NCI-H460 (cell line): ENCODE measurements at places on chromosomes 4 and X.

DNA sequence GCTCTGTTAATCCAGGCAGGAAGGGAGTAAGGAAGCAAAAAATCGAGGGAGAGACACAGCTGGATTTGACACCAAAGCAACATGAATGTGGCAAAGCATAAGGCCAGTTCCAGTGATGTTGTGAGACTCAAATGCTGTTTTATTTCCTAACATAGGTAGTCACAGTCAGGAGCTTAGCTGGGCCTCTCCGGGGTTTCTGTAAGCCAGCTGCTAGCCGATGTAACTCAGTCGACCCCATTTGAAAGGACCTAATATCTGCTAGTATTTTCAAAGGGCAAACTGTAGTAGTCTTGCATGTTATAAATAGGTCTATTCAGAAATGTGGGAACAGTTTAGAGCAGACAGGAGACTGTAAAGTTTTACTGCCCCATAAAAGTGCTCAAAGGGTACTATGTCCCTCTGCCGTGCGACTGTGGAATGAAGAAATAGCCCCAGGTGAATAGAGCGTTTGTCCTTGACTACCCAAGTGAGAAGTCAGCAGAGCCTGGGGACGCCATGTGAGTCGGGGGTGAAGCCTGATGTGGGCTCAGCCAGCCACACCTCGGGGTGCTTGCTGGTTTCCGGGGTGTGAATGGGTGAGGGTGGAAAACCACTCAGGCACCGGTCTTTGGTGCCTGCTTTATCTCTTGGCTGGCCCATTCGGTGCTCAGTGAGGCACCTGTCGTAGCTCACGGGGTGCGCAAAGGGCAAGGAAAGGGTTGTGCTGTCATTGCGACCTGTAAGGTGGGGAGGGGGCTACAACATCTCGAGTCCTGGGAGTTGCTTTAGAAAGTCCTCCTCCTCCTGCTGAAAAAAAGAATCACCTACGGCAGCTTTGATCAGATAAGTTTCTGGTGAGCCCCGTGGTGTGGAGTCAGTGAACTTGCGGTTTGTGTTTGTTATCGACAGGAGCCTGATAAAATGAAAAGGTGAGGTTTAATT is 745 bp downstream of the TRIM2 start:
- no peak for DNase-seq

GRCh38 chr4:53929955-53930798 is 134.2 kb downstream of the CHIC2 start:
- DNase-seq, result peak; percentile 59

DNA sequence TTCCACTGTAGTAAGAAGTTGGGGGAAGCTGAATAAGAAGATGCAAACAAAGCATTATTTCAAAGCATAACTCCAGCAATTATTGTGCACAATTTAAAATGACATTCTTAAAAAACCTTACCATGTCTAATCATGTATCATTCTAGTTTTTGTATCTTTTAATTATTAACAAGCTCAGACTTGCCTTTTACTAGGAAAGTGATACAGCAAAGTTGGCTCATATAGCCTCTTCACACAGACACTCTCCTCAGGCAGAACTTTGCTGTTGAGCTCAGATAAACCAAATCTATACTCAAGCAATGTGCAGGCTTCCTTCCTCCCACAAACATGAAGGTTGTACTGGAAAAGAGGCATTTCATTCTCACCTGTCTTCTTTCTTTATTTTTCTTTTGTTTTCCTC is 358.7 kb upstream of the EMCN start:
- DNase-seq, result no peak

DNA sequence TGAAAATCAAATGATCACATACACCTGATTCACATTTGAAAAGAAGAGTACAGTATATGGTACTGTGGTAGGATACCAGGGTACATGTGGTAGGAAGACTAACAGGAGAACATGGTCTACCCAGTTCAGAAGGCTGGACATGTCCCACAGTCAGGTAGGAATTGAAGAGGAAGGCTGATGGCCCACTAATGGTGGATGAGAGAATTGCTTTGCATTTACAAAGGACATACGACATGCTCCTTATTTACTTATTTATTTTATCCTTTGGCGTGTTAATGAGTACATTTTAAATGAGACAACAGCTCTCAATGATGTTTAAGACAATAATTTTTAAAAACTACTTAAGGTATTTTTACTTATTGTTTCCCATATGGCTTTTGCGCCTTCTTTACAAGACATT is 106.7 kb upstream of the BMP2K start:
- no peak for DNase-seq

DNA sequence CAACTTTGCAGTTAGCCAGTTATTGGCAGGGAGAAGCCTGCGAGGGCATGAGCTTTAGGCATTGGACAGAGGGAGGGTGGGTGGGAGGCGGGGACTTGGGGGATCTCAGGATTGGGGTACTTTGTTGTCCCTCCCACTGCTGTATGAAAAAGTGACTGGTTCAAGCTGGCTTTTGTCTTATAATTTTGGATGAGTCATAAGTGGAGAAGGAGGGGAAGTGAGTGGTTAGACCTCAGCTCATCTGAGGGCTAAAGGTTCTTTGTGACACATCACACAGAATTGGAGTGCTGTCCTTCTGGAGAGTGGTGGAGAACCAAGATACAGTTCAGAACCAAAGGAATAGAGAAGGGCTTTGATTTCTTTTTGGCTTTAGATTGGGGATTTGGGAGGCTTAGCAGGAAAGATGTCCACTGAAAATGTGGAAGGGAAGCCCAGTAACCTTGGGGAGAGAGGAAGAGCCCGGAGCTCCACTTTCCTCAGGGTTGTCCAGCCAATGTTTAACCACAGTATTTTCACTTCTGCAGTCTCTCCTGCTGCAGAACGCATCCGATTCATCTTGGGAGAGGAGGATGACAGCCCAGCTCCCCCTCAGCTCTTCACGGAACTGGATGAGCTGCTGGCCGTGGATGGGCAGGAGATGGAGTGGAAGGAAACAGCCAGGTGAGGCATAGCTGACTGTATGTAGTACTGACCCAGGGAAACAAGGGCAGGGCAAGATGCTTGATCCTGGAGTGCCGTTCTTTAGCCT is at the start of gene SLC4A4:
Gene SLC4A4, plus strand, starts transcription at position 175 of the 748 bp plus-strand sequence.
- DNase-seq, result no peak

- no peak for DNase-seq
These were observed 1112.7 kb downstream of the PDHA2 start for GRCh38 chr4:96952610-96953009.

DNA sequence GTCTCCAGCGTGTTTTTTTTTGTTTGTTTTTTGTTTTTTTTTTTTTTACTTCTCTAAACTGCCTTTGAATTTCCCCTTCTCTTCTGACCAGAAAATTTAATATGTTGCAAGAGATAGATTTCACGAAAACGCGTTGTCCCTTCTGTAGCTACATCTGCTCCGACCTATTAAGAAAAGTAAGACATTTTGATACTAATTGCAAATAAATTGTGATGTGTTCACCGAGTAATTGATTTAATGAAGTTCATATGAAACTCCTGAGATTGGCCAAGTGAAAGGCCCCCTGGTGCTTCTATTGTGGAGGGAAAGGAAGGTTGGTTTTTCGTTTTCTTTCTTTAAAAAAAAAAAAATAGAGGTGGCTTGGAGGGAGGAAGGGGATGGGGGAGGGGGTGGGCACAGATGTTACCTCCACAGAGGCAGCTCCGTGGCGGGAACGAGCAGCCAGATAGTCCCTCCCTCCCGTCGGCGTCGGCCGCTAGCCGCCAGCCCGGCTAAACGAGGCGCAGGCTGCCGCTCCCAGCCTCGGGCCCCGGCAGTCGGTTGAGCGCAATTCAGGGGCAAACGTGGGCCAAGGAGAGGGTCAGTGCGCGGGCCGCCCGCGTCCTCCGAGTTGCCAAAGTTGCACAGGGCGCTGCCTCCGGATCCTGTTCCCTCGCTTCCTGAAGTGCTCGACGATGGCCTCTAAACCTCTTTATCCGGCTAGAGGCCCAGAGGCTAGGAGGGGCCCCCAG is 139.1 kb upstream of the ZIC3 start:
- no peak for DNase-seq

- no peak for DNase-seq
These were observed 1.2 kb downstream of the CXCL3 start for GRCh38 chr4:74037076-74037955.
